Mesenchymal stem cell (in vitro differentiated cells and primary cell): ENCODE measurements at places on chromosomes 3 and 15.

DNA sequence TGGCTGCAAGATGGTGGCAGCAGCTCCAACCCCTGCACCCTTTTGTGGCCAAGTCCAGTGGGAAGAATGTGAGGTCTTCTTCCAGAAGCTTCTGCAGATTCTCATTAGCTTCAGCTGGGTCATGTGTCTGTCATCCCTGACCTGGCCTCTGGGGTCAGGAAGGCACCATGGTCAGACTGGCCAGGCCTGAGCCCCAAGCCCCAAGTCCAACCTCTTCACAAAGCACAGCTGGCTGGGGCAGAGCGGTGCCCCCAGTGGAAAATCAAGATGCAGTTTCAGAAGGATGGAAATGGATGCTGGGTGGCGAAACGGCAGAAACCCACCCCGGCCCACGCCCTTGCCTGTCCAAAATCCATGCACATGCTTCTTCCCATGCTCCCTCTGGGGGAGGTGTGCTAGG is 15.9 kb upstream of the GATA2 start:
- no peak for DNase-seq

DNA sequence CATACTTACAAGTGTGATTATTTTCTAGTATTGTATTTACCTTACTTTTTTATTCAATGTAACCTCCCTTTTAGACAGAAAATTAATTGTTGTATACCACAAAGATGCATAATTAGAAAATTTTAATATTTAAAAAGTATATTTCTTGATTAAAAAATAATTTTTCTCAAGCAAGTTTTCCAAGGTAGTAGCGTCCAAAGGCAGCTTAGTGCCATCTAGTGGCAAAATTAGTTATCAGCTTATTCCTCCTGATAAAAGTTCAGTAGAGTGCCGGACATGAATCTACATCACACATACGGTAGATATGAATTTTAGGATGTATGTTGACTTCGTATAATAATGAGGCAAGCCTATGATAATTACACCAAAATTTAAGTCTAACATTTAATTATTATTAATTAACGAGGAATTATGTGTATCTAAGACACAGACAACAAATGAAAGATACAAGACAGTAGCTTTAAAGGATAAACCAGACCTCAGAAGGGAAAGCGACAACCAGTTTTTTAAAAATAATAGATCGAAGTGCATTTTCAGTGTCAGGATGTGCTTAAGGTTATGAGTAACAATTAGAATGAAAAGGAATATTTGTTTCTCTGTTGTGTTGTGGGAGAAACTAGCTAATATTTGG is 405.9 kb downstream of the ROBO1 start:
- DNase-seq, result peak; percentile 49

DNA sequence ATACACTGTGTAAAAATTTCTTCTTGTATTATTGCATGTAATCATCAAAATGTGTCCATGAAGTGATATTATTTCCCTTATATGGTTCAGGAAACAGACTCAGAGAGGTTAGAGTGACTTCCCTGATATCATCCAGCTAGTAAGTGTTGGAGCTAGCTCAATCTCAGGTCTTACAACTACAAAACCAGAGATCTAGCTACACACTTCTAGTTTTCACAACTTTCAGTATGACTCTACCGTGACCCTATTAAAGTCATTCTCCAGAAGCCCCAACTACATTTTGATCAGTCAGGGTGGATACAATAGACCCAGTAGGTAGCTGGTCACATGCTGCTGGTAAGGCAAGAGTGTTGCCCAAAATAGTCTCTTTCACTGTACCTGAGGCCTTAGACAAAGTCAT is 165.3 kb downstream of the GOLIM4 start:
- no peak for DNase-seq

GRCh38 chr3:13891492-13892073 is 11.7 kb upstream of the WNT7A start:
- DNase-seq, result no peak

- no peak for DNase-seq
Observed at GRCh38 chr3:160911411-160911810, 155.4 kb downstream of the PPM1L start.

DNA sequence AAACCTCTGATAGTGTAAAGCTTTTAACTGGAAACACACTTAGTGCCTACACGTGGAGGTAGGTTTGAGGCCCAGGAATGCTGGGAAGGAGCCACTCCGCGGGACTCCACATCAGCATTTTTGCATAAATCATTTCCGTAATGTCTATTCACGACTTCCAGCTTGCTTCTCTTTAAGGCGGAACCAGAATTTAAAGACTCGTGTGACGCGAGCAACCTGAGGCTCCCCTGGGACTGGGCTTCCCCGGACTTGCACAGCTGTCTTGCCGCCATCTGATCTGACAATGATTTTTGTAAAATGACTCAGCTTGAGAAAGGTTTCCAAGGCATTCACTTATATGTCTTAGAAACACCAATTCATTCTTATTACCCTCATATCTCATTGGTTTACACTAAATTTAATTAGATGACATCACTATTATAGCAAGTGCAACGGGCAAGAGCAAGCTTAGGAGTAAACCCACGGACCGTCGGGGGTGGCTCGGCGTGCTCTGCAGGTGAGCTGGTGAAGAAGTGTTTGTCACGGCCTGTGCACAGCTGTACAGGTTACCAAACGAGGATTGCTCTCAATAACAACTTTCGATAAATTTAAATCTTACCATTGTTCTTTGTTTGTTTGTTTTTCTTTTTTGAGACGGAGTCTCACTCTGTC is 95.2 kb downstream of the CHSY1 start:
- peak; percentile 59 for DNase-seq

DNA sequence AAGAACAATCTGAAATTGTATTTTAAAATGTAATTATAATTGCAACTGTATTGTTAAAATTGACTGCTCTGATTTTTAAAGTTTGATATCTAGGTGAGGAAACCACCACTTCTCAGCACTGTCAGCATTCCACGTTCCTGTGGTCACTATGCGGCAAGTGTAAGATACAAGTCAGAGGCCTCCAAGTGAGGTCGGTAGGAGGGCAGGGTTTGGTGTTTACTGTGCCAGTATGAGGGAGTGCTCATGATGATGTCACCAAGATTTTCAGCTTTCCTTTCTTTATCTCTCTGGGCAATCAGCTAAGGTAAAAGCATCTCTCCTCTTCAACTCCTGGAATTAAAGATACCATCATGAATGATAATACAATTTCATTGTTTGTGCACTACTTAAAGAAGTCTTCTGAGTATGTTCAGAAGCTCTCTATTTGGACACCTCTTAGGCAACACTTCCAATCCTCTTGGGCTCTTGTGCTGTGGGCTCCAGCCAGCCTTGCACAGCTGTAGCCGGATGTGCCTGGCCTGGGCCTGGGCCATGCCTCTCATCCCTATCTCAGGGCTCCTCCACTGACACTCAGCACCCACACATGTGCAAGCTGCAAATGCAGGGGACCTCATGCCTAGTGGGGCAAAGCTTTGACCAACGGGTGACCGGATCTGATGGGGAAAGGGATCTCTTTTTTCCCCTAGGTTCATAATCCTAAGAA is 42.9 kb downstream of the CCR3 start:
- DNase-seq, result no peak

DNA sequence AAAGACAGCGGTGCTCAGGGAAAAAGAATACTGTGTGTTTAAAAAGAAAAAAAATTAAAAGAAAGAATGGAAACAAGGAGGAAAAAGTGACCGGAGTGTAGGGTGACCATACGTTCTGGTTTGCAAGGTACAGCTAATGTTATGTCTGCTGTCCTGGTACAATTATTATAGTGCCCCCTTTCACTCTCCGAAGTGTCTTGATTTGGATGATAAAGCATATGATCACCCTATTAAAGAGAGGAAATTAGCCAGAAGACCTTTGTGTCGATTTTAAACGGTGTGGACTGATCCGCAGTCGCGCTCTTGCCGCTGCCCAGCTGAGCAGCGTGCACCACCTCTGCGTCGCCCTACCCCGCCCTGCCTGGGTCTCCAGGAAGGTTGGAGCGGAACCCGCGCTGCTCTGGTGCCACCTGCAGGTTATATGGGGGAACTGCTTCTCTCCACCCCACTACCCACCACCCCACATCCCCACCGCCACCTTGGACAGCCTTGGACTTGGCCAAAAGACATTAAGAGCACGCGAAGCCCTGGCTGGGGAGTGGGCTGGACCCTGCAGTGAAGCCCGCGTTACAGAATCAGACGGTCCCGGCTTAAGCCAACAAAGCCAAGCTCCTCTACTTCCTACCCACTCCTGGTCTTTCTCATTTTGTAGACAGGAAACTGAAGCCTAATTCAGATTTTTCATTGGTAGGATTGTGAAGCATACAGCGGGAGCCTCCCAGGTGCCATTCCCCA is 41.2 kb upstream of the UBE2Q2 start:
- DNase-seq, result peak; percentile 76

DNA sequence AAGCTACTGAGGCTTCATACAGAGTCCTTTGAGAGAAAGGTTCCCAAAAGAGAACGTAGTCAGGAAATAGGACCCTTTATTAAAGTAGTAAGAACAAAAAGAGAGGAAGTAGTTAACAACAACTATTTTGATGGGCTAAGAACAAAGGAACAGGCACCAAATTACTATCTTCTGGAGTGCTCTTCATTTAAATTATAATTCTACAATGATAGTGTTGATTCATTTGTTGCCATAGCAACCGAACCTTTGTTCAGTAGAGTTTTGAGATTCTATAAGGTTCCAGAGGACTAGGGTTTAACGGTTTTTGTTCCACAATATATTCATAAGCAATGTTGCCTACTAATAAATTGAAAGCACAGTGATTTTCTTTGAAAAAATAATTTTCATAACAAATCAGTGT is 78.8 kb downstream of the CMSS1 start:
- no peak for DNase-seq

DNA sequence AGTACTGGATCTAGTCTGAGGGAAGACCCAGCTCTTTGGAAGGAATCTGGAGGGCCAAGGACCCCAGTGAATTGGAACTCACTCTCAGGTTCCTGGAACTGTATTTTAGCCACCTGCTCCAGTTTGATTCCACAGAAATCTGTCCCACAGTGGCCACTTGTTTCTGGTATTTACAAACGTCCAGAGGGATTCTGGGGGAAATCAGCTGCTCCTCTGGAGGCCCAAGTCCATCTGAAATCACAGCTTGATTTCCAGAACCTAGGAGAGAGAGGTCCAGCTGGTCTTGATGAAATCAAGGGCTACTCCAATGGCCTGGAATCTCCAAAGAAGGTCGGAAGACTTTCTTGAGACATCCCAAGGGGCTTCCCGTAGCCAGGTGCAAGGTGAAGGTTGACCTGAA is 132.3 kb upstream of the UMPS start:
- no peak for DNase-seq

DNA sequence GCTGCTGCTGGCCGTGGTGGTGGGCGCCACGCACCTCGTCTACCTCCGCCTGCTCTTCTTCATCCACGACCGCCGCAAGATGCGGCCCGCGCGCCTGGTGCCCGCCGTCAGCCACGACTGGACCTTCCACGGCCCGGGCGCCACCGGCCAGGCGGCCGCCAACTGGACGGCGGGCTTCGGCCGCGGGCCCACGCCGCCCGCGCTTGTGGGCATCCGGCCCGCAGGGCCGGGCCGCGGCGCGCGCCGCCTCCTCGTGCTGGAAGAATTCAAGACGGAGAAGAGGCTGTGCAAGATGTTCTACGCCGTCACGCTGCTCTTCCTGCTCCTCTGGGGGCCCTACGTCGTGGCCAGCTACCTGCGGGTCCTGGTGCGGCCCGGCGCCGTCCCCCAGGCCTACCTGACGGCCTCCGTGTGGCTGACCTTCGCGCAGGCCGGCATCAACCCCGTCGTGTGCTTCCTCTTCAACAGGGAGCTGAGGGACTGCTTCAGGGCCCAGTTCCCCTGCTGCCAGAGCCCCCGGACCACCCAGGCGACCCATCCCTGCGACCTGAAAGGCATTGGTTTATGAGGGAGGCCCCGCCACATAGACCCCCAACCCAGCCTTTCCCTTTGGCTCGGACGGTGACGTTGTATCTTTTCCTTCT is 1.1 kb downstream of the GPR27 start:
- DNase-seq, result no peak

GRCh38 chr15:89399238-89400115 is 64.9 kb upstream of the POLG start:
- no peak for DNase-seq
